ENCODE measurements at places on chromosomes 12 and 14.

DNA sequence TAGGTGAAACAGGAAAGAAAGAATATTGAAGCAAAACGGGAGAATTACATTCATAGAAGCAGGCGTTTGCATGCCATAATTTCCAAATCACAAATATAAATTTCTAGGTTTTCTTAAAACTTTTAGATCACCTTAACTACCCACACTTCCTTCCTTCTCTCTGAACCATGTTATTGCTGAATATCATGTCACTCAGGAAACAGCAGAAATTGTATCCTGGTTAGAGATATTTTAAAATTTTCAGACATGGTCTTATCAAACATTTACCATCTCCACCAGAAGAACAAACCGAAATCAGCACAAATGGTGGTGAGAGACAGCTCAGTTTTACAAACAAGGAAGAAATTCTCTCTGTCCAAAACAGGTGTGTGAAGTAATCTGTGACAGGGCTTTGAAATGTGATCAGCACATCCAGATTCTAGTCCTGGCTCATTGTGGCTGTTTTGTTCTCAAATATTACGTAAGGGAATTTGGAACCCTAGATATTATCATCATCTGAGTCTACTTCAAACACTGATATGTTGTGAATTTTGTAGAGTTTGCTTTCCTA lies 16.3 kb downstream of the TESPA1 start:
- DNase-seq = peak; percentile 60

- no peak for DNase-seq
Observed at GRCh38 chr12:123546281-123546680, 12.8 kb upstream of the RILPL1 start.

DNA sequence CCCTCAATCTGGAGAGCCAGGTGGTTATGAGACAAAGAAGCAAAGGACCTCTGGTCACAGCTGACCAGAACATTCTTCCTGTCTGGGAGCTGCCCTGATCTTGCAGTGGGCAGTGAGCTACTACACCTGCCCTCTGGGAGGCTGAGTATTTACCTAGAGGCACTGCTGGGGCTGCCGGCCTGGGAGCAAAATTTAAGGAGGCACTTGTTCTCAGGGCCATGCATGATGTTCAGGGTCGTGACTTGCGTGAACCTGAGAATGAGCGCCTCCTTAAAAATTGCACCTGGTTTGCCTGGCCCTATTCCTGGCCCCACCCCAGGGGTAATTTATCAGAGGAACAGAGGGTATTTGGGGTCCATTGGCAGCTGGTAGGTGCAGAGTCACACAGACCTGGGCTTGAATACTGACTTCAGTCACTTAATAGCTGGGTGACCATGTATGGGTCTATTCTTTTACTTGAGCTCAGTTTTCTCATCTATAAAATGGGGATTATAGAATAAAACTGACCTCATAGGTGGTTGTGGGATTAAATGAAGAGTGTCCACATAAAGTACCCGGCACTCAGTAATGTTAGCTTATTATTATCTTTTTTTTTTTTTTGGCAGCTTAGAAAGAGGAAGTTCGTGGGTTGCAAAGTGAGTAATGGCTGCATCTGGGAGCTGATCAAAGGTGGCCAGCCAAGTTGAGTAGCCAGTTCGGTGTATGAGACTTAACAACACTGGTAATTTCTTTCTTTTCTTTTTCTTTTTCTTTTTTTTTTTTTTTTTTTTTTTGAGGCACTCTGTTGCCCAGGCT lies 107.4 kb upstream of the MED13L start:
- no peak for DNase-seq

DNA sequence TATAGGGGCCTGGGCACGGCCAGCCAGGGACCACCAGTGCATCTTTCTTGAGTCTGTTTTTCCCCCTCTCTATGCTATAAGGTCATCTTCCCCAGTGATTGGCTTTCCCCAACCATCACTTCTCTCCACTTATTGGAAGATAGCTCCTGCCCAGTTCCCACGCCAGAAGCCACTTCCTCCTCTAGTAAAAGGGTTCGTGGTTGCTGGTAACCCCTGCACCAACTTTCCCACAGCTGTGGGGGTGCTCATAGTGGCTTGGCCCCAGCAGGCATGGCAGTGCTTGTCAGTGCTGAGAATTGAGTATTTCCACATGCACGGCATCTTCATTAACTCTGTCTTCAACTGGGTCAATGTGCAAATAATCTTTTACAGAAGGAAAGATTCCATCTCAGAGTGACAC lies 215.4 kb downstream of the FOXN3 start:
- no peak for DNase-seq

DNA sequence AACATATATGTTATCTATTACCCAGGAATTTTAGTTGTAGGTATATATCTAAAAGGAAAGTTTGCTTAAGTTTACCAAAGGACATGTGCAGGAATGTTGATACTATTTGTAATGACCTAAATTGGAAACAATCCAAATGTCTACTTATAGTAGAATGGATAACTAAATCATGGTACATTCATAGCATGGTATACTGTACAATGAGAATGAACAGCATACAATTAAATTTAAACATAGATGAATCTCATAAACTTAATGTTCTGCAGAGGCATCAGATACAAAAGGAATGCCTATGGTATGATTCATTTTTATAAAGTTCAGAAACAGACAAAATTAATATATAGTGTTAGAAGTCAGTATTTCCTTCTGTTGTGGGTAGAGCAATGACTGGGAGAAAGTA lies 135.4 kb downstream of the GPHN start:
- DNase-seq = no peak

- DNase-seq = no peak
Observed at GRCh38 chr14:93591506-93591905, 160.8 kb downstream of the UNC79 start.

DNA sequence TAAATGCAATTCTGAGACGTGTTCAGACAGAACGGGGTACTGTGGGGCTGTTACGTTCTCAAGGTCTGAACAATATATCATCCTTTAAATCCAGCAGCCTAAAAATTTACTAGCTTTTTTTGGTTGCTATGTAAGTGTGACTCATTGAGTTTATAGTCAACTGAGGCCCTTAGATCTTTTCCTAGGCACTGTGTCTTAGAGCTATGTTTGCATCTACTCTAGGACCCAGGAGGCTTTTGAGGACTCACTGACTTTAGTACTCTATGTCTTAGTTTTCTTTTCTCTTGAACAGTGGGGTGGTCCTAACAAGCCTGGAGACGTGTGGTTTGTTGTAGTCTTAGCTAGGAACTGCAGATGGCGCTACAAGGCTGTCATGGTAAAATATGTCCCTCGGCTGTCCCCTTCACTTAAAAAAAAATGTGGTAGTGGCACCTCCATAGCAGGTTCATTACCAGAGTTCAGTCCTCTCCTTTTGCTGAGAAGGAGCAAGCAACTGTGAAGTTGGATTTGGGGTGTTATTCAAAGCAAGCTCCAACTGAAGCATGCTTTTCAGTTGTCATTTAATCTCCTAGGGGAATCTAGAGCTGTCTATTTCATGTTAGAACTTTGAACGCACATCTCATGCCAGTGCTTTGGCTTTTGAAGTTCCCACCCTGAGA lies 8.7 kb upstream of the SPATS2 start:
- peak; percentile 58 for DNase-seq

DNA sequence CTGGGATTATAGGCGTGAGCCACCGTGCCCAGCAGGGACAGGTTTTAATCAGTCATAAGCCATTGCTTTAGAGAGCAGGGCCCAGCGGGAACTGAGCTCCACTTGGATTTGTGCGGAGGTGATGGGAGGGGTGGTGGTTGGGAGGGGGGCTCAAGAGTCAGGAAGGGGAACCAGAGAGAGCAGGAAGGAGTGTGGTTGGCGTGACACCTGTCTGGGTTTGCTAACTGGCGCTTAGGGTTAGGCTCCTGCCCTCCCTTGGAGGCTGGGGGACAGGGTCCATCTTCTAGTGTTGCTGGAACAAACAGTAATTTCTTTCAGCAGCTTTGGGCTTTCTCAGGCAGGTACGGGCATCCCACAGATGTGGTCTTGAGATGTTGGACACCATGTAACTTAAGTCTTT lies 7.5 kb upstream of the ALDH2 start:
- DNase-seq = no peak

DNA sequence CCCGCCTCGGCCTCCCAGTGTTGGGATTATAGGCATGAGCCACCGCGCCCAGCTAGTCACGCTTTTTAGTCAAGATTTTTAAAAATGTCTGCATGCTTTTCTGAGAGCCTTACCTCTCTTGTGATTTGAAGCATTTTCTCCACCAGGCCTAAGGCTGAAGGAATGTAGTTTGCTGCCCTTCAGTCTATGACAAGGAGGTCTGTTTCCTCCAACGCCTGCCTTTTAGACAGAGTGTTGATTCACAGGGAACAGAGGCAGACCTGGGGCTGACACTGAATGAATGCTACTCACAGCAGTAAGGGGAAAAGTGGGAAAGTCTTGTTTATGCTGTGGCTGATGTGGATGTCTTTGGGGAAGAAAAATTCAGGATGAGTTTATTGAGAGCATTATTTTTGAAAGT lies 27.2 kb upstream of the MDM2 start:
- no peak for DNase-seq

- no peak for DNase-seq
Observed at GRCh38 chr14:84468153-84468552, 1061.8 kb upstream of the FLRT2 start.

DNA sequence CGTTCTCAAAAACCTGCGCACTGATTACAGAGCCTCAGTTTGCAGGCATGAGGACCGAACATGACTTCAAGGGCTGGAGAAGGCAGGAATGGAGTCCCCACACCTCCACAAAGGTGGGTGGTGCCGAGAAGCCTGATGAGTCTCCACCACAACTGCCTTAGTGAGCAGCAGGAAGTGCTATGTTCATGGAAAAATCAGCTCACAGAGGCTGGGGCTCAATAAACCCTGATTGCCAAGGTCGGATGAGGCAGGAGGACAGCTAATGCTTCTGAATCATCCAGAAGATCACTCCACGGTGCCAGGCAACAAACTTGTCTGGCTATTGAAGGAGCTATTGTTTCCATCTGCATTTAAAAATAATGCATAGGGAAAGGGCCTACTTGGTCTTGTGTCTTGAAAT lies 31.1 kb downstream of the APPL2 start:
- no peak for DNase-seq

DNA sequence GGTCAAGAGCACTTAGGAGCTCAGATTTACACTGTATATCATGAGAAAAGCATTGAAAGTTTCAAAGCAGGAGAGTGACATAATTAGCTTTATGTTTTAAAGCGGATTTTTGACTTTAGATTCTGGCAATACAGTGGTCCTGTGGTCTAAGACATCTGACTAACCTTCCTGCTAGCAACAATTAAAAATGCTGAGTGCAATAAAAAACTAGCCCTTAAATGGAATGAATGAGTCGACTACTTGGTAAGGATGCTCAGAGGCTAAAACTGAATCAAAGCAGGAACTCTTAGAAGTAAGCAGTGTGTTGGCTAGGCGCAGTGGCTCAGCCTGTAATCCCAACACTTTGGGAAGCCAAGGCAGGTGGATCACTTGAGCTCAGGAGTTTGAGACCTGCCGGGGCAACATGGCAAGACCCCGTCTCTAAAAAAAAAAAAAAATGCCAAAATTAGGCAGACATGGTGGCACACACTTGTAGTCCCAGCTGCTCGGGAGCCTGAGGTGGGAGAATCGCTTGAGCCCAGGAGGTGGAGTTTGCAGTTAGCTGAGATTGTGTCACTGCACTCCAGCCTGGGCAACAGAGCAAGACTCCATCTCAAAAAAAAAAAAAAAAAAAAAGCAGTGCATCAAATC lies 18.9 kb downstream of the BICD1 start:
- DNase-seq = no peak

DNA sequence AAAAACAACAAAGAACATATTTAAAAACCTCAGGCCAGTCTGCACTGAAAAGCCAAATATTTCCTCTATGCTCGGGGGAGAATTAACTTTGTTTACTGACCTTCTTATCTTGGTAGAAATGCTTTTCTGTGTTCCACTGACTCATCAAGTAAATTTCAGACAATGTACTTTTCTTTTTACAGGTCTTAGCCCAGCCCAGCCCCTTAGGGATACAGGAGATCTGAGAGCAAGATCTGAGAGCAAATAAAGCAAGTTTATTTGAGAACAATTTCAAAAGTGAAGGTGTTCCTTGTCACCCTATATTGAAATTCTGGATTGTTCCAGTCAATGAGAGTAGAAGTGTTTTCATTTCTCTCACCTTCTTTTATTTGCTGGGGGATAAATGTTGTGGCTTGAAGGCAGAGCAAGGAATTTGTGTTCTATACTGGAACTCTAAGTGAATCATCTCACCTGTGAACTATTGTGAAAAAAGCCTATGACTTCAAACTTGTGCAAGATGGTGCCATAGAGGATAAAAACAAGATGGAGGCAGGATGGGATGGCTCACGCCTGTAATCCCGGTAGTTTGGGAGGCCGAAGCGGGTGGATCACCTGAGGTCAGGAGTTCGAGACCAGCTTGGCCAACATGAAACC lies 7.9 kb upstream of the GPRC5A start:
- DNase-seq = no peak

GRCh38 chr12:113896194-113896593 lies 69.9 kb downstream of the RBM19 start:
- no peak for DNase-seq

- no peak for DNase-seq
Observed at GRCh38 chr14:90797919-90798318, 18.3 kb downstream of the TTC7B start.

GRCh38 chr12:94817695-94818075 lies 167.3 kb upstream of the TMCC3 start:
- DNase-seq = no peak

DNA sequence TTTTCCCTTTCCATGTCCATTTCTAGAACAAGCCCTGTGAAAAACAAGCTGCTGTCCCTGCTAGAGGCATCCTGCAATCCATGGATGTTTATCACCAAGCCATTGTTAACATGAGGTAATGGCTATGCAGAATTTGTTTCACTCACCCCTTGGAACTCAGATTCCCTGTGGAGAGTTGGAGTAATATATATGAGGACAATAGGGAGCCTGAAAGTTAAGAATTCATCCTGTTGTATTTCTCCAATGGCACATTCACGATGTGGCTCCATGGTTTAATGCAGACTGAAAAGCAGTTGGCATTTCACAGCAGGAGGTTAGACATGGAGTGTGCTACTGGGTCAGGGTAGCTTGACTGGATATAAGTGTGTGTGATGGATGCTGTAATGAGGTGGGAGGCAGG lies 32.4 kb downstream of the GPR65 start:
- DNase-seq = no peak

DNA sequence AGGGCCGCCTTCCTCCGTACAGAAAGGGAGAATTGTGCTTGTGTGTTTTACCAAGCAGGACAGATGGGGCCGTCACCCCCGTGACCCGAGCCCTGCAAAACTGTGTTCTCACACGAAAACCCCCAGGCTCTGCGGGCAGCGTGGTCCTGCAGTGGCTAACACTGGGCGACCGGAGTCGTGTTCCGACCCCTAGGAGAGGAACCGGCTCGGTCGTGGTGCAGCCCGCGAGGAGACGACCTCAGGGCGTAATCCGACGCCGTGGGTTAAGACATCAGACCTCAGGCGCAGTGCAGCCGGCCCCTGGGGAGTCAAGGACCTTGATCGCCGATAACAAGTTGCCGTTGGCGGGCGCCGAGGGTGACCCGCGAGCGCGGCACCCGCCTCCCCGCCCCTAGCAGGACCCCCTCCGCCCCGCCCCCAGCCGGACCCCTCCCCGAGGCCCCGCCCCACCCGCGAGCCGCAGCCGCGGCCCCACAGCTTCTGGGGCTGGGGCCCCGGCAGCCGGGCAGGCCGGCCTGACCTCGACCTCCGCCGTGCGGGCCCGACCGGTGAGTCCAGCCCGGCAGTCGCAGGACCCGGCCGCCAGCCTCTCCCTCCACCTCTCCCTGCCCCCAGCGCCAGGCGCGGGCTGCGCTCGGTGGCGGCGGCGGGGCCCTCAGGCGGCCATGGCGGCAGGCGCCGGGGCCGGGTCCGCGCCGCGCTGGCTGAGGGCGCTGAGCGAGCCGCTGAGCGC lies at the start of gene CHPT1:
Gene CHPT1, plus strand, starts transcription at position 444 of the 733 bp plus-strand sequence. Its CDS starts 222 bp downstream, at position 666.
- DNase-seq = peak; percentile 48
